CD4-positive, alpha-beta T cell treated with Interferon gamma for 1 hour (primary cell): ENCODE measurements at places on chromosomes 2 and 18.

GRCh38 chr18:69898241-69898861 lies 49.3 kb downstream of the CD226 start:
- no peak for DNase-seq

GRCh38 chr2:27262379-27263286 lies at the start of gene SLC30A3:
TSS of gene SLC30A3 (minus strand) at chr2:27263047. CDS start at chr2:27262906, 141 bp downstream.
- peak; percentile 74 for DNase-seq

DNA sequence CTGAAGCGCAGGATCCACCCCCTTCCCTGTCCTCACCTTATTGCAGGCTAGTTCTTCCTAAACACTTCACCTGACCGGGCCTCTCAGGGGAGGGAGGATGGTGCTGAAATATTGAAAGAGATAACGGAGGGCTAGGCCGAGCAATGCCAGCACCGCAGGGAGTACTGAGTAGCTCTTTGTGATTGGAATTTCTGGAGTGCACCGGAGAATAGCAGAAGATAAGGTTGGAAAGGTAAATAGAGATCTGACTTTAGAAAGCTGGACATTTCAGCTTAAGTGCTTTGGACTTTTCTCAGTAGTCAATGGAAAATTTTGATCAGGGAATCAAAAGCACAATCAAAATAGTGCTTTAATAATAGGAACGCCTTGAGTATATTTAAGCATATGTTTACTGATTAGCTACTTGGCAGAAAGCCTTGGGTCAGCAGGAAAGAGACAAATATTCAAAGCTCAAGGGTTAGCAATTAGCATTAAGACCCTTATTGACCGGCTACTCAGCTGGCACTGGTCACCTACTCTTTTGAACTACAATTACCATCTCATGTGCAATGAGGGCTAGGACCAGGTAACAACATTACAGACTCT lies 142.9 kb upstream of the NDUFV2 start:
- no peak for DNase-seq

- no peak for DNase-seq
Observed at GRCh38 chr2:192016265-192016664, 169.4 kb upstream of the CAVIN2 start.

GRCh38 chr18:75638776-75639471 lies 211.4 kb upstream of the SMIM21 start:
- no peak for DNase-seq

DNA sequence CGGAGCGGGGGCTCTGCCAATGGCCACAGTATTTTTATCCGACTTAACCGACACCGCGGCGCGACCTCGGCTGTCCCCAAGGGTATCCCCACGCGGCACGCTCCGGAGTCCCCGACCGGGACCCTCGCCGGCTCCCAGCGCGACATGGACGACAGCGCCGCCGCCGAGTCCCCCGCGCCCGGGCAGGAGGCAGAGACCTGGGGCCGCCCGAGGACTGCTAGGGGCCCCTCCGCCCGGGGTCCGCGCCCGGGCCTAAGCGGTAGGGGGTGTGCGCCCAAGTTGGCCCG lies 468 bp downstream of the UXS1 start:
- no peak for DNase-seq

DNA sequence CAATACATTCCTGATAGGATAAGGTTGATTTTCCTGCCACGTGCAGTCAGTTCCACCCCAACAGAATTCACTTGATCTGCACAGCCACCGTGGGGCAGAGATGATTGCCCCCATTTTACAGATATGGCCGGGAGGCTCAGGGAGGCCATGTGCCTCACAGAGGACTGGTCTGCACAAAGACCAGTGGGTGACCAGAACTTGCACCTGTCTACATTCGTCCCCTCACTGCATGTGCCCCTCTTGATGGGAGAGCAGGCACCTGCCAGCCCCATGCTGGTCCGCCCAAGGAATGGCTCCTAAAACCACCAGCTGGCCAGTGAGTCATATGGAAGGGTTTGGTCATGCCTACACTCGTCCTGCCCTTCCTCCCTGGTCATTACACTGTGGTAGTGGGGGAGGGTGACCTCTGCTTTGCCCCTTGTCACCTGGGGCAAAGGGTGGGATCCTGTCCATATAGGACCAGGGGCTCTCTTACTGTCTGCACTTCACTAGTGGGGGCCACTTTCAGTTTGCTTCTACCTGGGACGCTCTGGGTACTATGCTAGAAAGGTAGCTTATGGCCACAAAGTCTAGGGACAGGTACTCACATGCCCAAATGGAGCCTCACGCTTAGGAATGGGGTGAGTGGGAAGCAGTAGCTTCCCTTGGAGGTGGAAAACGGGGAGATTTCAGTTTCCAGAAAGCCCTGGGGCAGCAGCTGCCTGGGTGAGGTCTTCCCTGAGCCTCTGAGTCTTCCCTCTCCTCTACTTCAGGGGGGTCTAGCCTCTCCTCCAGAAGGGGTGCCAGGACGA lies 14.7 kb downstream of the RRM2 start:
- DNase-seq: no peak

DNA sequence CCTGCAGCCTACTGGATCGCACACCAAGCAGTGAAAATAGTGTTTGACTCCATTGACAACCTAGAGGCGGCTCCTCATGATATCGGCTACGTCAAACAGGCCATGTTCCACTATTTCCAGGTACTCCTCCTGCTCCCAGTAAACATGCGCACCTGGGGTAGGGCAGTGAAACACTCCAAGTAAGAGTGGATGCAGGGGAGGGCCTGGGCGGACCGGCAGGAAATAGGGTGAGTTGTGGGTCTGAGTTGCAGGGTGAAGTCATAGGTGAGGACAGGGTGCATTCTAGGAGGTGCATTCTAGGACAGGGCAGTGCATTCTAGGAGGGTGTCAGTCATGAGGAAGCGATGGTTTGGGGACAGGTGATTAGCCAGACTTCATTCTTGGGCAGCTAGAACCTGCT lies 5.0 kb downstream of the NAGK start:
- DNase-seq: no peak

DNA sequence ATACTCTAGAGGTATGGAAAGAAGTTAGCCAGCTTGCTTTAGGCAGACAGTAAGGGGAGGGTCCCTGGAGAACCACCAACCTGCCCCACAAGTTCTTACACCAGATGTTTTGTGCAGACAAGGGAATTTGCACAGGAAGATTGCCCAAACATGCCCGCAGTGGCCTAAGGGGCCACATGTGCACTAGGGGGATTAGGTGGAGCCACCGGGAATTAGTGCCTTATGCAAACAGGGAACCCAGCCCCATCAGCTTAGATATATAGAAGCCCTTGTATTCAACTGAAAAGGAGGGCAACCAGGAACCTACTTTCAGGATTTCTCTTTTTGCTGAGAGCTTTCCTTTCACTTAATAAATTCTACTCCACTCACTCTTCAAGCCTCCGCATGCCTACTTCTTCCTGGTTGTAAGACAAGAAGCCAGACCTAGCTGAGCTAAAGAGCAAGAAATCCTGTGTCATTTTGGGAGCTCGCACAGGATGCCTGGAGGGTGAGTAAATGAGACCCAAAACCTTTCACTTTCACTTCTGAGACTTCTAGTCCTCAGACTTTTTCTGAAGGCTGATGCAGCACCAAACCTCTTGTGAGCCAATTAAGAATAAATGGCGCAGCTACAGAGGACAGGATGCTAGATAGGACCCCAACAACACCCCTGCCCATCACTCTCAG lies 146.3 kb downstream of the GCA start:
- DNase-seq: no peak

- no peak for DNase-seq
Observed at GRCh38 chr2:100667801-100668200, 105.0 kb downstream of the PDCL3 start.

- no peak for DNase-seq
Observed at GRCh38 chr2:63034526-63034925, 16.1 kb upstream of the OTX1 start.

GRCh38 chr2:108589781-108590180 lies 55.5 kb downstream of the LIMS1 start:
- no peak for DNase-seq

DNA sequence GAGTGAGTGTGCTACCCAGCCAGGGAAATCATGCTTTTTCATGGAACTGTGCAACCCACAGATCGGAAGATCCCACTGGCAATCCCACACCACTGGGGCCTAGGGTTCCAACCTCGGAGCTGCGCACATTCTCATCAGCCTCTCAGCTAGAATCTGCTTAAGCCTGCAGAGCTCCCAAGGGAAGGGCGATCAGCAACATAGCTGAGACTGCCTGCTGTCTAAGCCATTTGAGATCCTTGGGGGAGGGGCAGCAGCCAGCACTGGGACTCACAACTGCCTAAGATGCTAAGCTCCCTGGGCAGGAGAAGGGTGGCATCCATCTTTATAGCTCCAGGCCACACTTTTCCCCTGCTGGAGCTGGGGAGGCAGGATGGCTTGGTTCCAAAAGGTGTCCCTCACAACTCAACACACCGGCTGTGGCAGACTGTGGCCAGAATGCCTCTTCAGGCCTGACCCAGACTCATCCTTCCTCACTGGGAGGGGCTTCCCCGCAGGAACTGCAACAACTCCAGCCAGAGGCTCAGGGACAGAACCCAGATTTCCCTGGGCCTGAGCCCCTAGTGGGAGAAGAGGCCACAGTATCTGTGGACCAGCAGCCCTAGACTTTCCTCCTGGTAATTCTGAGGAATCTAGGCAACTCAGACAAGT lies 1133.3 kb upstream of the PIK3C3 start:
- no peak for DNase-seq

GRCh38 chr2:214774108-214774507 lies 35.4 kb downstream of the BARD1 start:
- DNase-seq: no peak

- DNase-seq: no peak
Observed at GRCh38 chr18:74381621-74382295, 66.1 kb downstream of the C18orf63 start.

DNA sequence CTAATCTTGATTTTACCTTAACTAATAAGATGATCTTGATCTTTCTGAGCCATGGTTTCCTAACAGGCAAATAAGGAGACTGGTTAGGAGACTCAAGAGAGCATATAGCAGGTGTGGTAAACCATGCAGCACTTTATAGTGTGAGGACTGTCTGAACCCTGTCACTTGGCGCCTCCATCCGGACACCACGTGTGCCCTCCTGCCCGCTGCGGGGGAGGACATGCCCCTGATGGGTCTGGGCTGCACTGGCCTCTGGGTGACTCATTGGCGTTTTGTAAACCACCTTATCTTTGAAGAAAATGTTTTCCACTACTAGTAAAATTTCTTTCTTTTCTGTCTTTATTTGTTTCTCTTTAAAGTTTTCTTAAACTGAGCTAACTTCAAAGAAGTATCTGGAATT lies 131.1 kb downstream of the FMNL2 start:
- DNase-seq: no peak

GRCh38 chr2:62873603-62874002 lies 168.1 kb downstream of the EHBP1 start:
- DNase-seq: no peak

- DNase-seq: no peak
Observed at GRCh38 chr2:27182346-27182745, 29.5 kb upstream of the ATRAID start.

GRCh38 chr2:162074928-162075688 lies 1.1 kb upstream of the DPP4 start:
- no peak for DNase-seq

- DNase-seq: no peak
Observed at GRCh38 chr2:190550137-190550536, 15.6 kb upstream of the NEMP2 start.

GRCh38 chr2:216590780-216591179 lies 42.4 kb upstream of the IGFBP2 start:
- no peak for DNase-seq

DNA sequence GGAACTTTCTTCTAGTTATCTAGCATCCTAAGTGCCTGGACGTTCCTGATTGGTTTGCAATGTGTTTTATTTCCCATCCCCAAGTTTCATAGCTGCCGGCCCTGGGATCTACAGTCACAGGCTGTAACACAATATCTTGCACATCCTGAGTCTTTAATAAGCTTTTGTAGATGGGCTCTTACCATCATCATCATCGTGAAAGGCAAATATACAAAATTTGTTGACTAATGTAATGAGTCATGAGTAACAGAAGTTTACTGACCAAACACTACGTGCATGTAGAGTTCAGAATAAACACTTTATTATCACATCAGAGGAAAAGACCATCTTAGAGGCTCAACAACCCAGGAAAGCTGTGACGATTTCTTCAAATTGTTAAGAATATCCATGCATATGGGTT lies 8.1 kb upstream of the TYMS start:
- DNase-seq: no peak

- peak; percentile 41 for DNase-seq
Observed at GRCh38 chr2:43105586-43106558, 120.5 kb downstream of the ZFP36L2 start.

- DNase-seq: no peak
Observed at GRCh38 chr2:206328974-206329373, 54.5 kb downstream of the ZDBF2 start.

DNA sequence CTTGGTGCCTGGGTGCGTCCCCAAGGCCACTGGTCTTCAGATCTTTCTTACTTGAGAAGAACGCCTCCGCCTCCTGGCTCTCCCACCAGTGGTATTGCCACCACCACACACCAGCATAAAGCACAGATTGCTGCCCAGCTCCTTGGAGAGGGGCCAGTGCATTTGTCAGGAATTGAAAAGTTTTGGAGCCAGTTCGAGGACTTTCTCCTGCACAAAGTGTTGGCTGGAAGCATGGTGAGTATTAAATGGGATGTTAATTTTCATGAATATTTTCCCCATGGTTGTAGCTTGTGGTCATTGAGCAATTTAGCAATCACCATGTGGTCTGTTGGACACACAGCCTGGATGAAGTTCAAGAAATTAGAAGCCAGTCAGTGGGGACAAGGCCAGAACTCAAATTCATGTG lies 684.6 kb upstream of the FANCL start:
- DNase-seq: no peak

- peak; percentile 90 for DNase-seq
Observed at GRCh38 chr2:203706403-203706802, at the start of gene CD28. TSS of gene CD28 (plus strand) at chr2:203706639. CDS start at chr2:203706697, 58 bp downstream.

- DNase-seq: no peak
Observed at GRCh38 chr2:200757399-200757798, 54.3 kb upstream of the BZW1 start.

GRCh38 chr18:26551695-26552081 lies 3.3 kb upstream of the KCTD1 start:
- DNase-seq: no peak

GRCh38 chr18:36203360-36203895 lies 16.1 kb downstream of the MOCOS start:
- no peak for DNase-seq

- no peak for DNase-seq
Observed at GRCh38 chr2:216881411-216881810, 21.5 kb upstream of the TNP1 start.

DNA sequence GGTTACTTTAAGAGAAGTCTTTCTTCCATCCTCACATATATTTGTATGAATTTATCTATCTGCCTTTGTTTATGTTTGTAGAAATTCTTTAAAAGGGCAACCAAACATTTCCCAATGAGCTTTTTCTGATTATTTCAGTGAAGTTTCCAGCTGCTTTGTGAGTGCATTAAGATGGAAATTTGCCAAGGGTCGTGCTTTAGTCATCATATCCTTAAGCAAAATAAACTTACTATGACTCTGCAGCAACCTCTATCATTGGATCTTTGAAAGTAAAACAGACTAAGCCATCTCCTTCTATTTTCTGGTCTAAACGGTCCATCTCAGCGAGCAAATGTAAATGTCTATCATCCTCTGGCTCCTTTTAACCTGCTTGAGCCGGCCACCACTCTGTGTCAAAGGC lies 489.3 kb downstream of the SOX11 start:
- DNase-seq: no peak
